ENCODE measurements at places on chromosomes 5 and 9. TPM values are rescaled to one million over a fixed set of nuclear protein-coding genes. Genes with fewer than 3 reads are reported as not detected.

Gene ADAMTS19
- not detected for total RNA-seq

Gene SERF1A
- total RNA-seq = 4.1 TPM

Gene CCDC180
- 2.9 TPM for total RNA-seq

Gene GPR151
- not detected for total RNA-seq

Gene SLC46A2
- not detected for total RNA-seq

All from T-helper 1 cell treated with Interleukin-12 subunit alpha and Interleukin-12 subunit beta and Interleukin-4 antibody, amounts not matched to agents 30 ng/mL and 1 ng/mL, for 36 hours (primary cell).